ENCODE measurements at places on chromosomes 3 and 15.

GRCh38 chr3:197174927-197175326, 123.5 kb downstream of the DLG1 start:
- DNase-seq, result no peak

- no peak for DNase-seq
These were observed 10.3 kb upstream of the NRROS start for GRCh38 chr3:196629228-196629627.

GRCh38 chr3:155423526-155424322, 130.2 kb upstream of the STRIT1 start:
- DNase-seq, result no peak

DNA sequence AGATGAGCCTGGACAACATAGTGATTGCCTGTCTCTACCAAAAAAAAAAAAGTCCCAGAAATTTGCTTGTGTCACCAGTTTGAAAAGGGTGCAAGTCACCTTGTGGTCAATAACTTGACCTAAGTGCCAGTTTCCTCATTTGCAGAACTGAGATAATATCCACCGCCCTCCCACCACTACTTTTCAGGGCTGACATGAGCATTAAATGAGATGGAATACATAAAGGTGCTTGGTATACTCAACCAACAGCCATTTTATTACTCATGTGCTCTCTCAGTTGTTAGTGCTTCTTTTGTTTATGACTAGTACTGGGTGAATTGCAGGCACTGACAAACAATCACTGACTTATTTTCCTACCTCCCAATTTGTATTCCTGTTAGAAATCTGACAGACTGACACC, 340.5 kb upstream of the SATB1 start:
- DNase-seq, result no peak

Data from activated gamma-delta T cell (primary cell).